ENCODE measurements at places on chromosomes 3 and 15.

- peak; percentile 75 for DNase-seq
These were observed 1.7 kb downstream of the EPB42 start for GRCh38 chr15:43218908-43219706.

GRCh38 chr3:117630469-117630868, 920.9 kb downstream of the TUSC7 start:
- no peak for DNase-seq

- no peak for DNase-seq
These were observed 479.5 kb upstream of the WNT5A start for GRCh38 chr3:55966566-55966965.

DNA sequence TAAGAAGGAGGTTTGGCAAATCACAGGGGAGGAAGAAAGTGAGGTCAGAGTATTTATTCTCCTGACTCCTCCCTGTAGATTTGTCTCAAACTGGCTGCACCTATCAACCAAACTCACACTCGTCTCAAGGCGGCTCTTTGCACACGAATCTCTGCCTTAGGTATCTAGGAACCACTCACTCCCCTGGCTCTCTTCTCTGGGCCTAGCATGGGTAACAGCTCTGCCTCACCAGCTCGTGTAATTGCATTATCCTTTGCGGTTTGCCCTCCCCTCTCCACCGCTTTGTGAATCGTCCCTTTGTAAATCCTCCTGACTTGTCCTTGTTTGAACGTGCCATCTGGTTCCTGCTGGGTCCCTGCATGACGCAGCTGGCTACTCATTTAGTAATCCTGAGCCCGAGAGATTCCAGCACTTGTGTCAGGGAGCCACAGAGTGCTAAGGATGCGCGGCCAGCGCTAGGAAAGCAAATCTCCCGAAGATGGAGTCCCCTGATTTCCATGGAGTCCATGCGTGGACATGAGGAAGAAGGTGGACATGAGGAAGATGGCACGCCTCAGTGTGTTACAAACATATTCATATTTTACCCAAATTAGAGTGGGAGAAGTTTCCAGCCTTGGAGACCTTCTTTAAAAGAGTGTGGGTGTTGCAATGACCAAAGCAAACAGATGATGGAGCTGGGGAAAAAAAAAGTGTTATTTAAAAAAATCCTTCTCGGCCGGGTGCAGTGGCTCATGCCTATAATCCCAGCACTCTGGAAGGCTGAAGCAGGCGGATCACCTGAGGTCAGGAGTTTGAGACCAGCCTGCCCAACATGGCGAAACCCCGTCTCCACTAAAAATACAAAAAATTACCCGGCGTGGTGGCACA, 26.7 kb downstream of the NRROS start:
- DNase-seq, result peak; percentile 39

GRCh38 chr3:105527535-105527934, 160.8 kb downstream of the ALCAM start:
- DNase-seq, result no peak

GRCh38 chr3:125232401-125232800, 19.9 kb upstream of the SLC12A8 start:
- no peak for DNase-seq

DNA sequence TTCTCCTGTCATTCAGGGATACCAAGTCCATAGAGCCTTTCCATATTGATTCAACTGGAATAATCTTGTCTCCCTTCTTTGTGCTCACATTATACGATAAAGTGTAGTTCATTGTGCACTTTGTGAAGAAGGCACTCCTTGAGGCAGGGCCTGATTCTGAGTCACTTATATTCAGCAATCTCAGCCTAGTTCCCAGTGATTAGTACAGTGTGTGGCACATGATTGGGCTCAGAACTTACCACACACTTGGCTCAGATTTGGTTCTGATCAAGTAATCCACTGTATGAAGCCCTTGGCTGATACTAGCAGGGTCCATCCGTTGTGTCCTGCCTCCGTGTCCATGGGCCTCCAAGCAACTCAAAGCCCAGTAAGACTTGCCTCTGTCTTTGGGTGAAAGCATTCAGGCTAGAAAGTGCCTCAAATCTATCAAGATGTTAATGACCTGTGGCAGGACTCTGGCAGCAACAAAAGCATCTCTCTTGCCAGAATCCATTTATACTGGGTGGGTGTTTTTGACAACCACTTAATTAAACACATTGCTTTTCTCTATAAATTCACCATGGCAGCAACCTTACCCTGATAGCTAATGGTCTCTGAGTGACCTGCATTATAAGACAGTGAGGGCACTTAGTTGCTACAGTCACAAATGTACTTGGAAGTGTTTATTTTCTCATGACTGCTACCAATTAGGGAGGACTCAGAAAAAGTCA, 51.3 kb downstream of the TPRG1 start:
- DNase-seq, result no peak

DNA sequence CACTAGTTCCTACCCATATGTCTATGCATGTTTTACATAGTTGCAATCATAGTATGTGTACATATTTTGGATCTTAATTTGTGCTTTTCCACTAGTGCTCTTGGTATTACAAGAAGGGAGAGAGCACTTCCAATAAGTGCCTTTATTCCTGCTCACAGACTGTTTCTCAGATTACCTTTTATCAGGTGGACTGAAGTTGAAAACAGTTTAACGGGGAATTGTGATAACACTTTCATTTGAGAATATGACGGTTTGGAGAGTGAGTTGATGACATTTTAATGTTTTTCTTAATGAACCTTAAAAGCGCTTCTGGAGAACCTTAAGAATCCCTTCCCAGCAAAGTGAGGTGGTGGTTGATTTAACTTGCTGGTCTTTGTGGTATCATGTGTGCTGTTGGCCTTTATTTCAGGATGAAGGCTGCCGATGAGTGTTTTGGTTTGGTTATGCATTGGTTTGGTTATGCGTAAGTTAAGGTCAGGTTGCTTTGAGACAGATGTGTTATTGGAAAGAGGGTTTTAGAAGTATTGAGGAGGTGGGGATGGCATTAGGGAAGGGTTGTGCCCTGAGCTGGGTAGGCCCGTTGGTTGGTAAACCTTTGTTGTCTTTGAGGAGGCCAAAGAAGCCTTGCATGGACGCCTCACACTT, 2.8 kb downstream of the EDEM1 start:
- no peak for DNase-seq

- DNase-seq, result no peak
These were observed 1.4 kb downstream of the DHFR2 start for GRCh38 chr3:94061297-94061696.

- DNase-seq, result no peak
These were observed 15.3 kb downstream of the SCG3 start for GRCh38 chr15:51696566-51696965.

- no peak for DNase-seq
These were observed 14.0 kb downstream of the VGLL4 start for GRCh38 chr3:11629716-11630115.

DNA sequence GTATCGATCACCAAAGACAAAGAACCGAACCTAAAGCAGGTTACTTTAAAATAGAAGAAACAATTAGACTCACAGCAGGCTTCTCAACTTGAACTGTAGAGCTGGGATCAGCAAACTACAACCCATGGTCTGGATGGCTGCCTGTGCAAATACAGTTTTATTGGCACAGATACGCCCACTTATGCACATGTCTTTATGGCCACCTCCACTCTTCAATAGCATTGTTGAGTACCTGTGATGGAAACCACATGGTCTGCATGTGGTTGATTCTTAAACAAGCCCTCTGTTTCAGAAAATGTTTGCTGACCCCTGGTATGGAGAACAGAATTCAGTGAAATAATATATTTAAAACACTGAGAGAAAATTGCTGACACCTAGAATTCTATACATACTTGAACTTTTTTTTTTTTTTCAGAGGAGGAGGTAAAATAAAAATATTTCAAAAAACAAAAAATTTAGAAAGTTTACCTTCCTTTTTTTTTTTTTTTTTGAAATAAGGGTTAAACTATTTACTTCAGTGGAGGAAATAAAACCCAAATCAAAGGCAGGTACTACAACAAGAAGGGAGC, 263.8 kb upstream of the ATP10A start:
- no peak for DNase-seq

Data from common myeloid progenitor, CD34-positive (primary cell).